ENCODE measurements at places on chromosomes 11 and 22. TPM values are rescaled to one million over a fixed set of nuclear protein-coding genes. Genes with fewer than 3 reads are reported as not detected.
A peak's percentile ranks its signal among the peaks of the same experiment; 100 is the strongest.

Gene RAB3IL1
- 0.88 TPM for total RNA-seq

Gene ART1
- total RNA-seq = not detected

Gene ZNF215
- total RNA-seq = 2.2 TPM

Gene SAMM50
- total RNA-seq = 37.2 TPM

Gene TEX54
- not detected for total RNA-seq

Gene MOV10L1
- total RNA-seq = 0.12 TPM

Gene TMEM126A
- 20.2 TPM for total RNA-seq

Gene TIGD3
- 0.16 TPM for total RNA-seq

Gene APOL4
- 3.5 TPM for total RNA-seq

Gene SYCE3
- not detected for total RNA-seq

- ATAC-seq = no peak
Observed at GRCh38 chr11:11182261-11182660, 170.8 kb downstream of the CSNK2A3 start.

GRCh38 chr22:44153710-44154109 lies 27.0 kb upstream of the PARVG start:
- no peak for ATAC-seq

DNA sequence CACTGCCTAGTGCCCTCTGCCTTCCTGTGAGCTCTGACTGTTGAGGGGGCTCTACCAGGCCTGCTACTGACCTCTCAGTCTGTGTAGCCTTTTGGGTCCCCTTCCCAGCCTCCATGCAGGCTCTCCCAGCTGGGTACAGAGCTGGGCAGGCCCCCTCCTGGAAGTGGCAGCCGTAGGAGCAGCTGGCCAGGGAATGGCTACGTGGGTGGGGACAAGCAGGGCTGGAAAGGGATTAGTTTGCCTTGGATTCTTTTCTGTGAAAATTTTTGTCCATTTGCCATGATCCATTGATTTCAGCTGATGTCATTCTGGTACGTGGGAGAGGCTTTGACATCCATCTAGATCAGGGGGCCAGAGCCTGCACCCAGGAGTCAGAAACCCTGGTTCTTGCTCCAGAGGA lies 23.9 kb upstream of the NECTIN1 start:
- no peak for ATAC-seq

GRCh38 chr11:48150213-48150612 lies 66.4 kb upstream of the OR4B1 start:
- peak; percentile 87 for ATAC-seq

DNA sequence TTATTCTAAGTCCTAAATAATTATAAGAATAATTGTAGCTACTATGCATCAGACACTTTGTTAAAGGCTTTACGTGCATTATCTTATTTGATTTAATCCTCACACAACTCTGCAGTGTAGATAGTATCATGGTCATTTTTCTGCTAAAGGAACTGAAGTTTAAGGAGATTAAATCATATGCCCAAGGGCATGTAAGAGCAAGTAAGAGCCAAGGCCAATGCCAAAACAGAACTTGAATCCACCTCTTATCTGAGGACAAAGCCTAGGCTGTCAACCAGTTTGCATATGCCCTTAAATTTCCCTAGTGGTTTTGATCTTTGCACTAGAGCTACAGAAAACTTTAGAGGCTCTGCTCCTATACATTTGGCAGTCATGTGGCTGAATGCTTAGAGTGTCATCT lies 65.6 kb upstream of the OR5AK2 start:
- no peak for ATAC-seq

- ATAC-seq = no peak
Observed at GRCh38 chr22:25437414-25438160, 126.9 kb upstream of the GRK3 start.

- ATAC-seq = no peak
Observed at GRCh38 chr11:12520054-12520453, 142.7 kb downstream of the PARVA start.

DNA sequence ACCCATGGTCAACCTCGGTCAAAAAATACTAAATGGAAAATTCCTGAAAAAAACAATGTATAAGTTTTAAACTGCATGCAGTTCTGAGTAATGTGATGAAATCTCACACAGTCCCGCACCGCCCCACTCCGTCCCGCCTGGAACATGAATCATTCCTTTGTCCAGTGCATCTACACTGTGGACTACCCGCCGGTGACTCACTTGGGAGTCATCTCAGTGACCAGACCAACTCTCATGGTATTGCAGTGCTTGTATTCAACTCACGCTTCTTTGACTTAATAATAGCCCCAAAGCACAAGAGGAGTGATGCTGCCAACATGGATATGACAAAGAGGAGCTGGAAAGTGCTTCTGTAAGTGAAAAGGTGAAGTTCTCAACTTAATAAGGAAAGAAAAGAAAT lies 48.8 kb downstream of the ARHGAP32 start:
- ATAC-seq = peak; percentile 100

- no peak for ATAC-seq
Observed at GRCh38 chr22:49207008-49208003, 620.4 kb downstream of the BRD1 start.

DNA sequence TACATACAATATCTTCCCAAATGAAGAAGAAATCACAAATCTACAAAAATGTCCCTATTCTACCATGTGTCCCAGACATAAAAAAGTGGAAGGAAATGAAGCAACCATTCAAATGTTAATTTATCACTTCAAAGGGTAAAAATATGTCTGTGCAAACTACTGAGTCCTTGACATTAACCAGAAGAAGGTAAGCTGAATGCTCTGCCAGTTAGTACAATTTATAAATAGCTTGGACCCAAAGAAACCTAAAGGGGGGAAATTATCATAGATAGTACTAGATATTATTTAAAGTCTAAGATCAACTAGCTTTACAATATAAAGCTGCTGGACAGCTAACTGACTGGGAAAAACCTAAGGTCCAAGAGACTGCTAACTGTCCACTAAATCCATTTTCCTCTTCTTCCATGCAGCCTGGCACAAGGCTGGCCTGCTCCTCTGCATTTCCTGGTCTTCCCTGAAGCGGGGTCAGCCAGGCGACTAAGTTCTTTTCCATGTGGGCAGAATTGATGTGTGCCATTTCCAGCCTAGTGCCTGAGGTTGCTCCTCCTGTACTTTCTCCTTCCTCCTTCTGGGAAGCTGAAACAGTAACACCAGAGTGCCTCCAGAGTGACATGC lies 190.9 kb downstream of the CADM1 start:
- no peak for ATAC-seq

DNA sequence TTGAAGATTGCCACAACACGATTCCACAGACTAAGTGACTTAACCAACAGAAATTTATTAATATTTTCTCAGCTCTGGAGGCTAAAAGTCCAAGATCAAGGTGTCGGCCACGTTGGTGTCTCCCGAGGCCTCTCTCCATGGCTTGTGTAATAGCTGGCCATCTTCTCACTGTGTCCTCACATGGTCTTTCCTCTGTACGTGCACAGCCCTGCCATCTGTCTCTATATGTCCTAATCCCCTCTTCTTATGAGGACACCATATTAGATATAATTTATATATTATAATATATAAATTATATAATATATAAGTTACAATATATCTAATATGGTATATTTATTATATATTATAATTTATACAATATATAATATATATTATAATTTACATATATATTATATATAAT lies 25.1 kb upstream of the SCGB1A1 start:
- no peak for ATAC-seq

- no peak for ATAC-seq
Observed at GRCh38 chr22:49006207-49007012, 821.3 kb downstream of the BRD1 start.

- no peak for ATAC-seq
Observed at GRCh38 chr11:47765086-47765485, 2.1 kb downstream of the FNBP4 start.

- ATAC-seq = peak; percentile 9
Observed at GRCh38 chr11:47248304-47248663, 330 bp downstream of the ACP2 start.

DNA sequence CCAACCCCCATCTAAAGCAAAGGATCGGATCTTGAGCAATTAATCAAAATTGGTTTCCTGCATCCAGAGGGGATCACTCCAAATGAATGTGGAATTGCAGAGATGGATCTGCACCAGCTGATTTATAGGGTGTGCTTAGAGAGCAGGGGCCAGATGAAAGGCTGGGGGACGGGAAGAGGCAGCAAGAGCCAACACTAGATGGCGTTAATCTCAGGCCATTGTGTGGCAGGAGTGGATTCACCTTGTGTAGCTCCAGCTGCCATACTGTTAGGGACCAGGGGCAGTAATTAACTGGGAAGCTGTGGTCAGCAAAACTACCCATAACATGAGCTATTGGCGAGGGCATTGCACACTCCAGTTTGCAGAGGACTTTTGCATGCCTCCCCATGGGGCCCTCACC lies 35.6 kb downstream of the SERPINH1 start:
- no peak for ATAC-seq

DNA sequence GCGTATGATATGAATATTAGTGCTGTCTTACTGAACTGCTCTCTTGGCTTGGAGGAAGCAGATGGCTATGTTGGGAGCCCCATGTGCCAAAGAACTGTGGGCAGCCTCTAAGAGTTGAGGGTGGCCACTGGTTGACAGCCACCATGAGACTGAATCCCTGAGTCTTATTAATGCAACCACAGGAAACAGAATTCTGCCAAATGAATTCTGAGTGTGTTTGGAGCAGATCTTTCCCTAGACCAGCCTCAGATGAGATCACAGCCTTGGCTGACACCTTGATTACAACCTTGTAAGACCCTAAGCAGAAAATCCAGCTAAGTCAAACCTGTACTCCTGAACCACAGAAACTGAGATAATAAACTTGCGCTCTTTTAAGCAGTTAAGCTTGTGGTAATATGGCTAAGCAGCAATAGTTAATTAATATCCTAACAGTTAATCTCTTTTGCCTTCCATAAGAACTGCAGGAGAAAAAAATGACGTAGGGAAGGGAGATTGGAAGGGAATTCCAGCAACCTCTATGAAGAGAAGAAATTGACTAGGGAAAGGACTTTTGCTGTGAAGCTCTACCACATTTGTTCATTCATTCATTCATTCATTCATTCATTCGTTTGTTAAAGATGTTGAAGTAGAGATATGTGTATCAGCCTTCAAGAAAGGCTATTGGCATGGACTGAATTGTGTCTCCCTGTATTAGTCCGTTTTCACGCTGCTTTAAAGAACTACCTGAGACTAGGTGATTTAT lies 26.8 kb downstream of the ADM start:
- ATAC-seq = no peak

- ATAC-seq = no peak
Observed at GRCh38 chr11:17541330-17541885, 2.8 kb downstream of the USH1C start.

DNA sequence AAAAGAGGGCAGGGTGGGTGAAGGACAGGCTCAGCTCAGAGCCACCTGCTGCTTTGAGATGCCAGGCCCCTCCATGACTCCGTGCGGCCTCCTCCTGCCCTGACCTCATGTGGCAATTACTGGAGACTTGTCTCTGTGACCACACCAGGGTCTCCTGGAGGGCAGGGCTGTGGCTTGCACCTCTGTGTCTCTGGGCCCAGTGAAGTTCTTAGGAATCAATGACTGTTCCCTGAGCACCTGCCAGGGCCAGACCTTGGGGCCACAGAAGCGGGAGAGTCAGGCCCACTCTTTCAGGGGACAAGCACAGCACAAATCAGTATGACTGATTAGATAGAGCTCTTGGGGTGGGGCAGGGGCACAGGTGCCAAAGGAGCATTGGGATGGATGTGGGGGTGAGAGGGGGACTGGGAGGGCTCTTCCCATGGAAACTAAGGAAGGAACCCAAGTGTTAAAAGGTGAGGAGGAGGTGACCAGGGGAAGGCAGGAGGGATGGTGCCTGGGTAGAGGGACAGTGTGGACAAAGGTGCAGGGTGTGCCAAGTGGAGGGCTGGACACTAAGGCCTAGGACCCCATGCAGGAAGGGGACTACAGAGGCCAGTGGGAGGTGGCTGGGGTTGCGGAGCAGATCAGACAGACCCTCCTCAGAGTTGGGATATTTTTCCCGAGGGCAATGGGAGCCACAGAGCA lies 77.3 kb upstream of the SHISAL1 start:
- no peak for ATAC-seq

DNA sequence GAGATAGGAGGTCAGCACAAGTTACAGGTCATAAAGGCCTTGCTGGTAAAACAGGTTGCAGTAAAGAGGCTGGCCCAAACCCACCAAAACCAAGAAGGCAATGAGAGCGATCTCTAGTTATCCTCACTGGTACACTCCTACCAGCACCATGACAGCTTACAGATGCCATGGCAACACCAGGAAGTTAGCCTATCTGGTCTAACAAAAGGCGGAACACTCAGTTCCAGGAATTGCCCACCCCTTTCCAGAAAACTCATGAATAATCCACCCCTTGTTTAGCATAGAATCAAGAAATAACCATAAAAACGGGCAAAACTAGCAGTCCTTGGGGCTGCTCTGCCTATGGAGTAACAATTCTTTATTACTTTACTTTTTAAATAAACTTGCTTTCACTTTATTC lies 43.5 kb upstream of the B3GAT1 start:
- no peak for ATAC-seq

- ATAC-seq = no peak
Observed at GRCh38 chr11:86438685-86439084, 64.0 kb downstream of the CCDC81 start.

DNA sequence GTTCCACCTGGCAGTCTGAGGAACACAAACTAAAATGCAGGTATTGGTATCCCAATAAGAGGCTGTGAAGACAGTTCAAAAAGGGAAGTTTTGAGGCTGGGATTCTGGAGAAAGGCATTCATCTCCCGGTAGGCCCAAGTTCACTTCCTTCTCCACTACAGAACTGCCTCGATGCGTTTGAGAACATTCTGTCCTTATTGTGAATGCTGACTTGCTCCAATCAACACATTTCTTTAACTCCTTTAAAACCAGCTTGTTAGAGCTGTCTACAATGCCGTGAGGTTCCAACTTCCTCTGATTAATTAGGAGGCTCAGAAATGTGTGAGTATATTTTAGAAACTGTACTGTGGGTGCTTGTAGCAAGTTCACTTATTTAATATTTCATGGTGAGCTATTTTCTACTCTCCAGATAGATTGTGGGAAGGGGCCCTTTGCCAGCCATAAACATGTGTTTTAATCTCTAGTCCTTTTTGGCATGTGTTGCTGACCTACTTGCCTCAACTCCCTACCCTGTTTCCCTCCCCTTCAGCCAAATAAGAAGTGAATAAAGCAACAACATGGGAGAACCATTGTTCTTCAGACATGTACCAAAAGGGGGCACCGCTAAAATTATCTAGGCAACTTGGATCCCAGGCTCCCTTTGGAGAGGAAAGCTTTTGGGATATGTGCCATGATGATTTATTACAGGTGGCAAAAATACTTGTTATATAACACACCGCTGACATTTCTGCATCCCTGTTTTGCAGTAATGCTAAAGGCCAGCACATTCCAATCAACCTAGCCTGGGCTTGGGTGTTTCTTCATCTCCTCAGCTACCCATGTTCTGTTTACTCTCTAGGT lies 245.6 kb downstream of the BLID start:
- no peak for ATAC-seq

- ATAC-seq = no peak
Observed at GRCh38 chr11:95547186-95547585, 242.4 kb downstream of the FAM76B start.

All from esophagus mucosa (tissue), 1 donor.